ENCODE measurements at places on chromosomes 3 and 15.

- no peak for DNase-seq
Measured at GRCh38 chr15:90287101-90287500, 21.6 kb downstream of the NGRN start.

DNA sequence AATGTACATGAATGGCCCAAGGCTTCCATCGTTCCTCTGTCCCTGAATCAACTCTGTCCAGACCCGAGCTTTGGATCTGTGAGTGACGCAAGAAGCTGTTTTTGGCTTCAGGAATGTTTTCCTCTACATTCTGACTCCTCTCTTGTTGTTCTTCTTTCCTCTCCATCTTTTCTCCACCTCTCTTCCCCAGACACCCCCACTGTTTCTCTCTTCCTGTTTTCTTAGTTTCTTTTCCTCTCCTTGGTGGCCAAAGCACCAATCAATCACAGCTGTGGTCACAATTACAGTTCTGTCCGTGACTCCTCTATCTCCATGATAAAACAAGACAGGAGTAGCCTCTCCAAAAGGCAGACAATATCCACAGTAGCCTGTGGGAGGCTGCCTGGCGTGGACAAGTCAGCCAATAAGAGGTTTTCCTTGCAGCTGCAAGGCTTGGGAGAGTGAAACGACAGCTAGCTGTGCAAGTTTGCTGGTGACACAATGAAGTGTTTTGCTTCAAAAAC lies 4.9 kb upstream of the TMEM212 start:
- peak; percentile 85 for DNase-seq

DNA sequence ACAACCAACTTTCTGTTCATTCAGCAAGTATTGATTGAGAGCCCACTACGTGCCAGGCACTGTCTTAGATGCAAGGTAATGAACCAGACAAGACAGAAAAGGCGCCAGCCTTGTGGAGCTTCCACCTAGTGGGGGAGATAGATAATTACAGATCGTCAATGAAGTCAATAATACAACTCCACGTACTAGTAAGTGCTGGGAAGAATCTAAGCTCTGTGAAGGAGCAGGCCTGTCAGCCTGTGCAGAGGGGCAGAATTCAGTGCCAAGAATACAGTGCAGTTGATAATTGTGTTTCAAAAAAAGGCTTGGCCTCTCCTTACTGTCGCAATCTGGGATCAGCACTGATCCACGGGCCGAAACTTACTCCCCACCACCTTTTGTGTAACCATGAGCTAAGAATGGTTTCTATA lies 186.3 kb downstream of the FEZF2 start:
- peak; percentile 20 for DNase-seq

DNA sequence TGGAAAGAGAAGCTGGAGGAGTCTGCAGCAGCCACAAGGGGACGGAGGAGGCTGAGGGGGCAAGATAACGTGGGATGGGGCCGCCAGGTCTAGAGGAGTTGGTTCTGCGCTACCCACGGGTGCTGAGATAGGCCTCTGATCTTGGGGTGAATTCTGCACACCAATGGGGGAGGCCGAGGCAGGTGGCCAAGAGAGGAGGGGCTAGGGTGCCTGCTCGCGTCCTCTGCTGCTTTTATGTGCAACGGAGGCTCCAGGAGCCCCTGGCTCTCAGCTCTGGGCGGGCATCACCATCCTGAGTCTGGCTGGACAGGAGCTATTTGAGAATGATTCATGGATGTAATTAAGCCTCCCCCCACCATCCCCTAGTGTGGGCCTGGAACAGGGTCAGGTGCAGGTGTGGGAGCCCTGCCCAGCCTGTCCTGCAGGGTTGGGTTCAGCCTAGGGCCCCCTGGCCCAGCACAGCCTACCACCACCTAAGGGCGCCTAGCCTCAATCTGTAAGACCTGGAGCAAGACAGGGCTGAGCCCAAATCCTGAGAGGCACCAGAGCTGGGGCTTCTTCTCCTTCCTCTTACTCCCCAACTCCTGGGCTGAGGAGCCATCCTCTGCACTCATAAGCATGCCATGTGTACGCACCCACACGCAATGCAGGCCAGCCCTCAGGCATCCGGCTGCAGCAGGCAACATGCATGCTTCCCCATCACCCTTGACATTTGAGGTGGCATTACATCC lies 32.3 kb upstream of the SEMA3F start:
- no peak for DNase-seq

DNA sequence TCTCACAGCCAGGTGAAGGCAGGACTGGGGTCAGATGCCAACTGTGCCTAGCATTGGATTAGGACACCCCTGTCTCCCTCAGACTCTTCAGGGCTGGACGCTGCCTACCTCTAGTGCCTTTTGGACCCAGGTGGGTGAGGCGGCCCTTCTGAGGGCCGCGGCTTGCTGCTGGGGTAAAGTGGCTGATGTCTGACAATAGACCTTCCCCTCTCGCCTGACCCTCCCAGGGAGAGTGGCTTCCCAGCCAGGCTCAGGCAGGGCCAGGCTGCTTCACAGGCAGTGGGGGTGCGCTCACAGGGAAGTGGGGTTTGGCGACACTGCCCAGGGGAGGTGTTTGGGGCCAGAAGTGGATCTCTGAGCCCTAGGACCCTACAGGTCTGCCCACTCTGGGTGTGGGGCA lies 43.3 kb upstream of the C15orf39 start:
- no peak for DNase-seq

GRCh38 chr3:46478341-46478740 lies 13.6 kb upstream of the LTF start:
- no peak for DNase-seq

DNA sequence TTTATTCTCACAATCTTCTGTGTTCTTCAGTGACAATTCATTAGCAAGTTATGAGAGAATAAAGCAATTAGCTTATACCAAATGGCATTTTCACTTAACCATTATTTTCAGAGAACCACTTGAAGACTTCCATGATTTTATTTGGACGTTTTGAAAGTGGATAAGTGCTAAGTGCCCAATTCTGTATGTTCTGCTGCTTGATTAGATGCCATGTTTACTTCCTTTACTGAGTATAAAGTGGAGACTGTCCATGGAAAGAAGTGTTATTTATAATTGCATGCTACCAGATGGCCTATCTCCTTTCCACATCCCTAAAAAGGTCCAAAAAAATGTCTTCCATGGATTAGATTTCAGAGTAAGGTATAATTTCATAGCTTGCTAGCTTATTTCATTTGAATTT lies 69.6 kb downstream of the SUMF1 start:
- no peak for DNase-seq

GRCh38 chr15:65447145-65447544 lies 24.4 kb upstream of the IGDCC4 start:
- no peak for DNase-seq

GRCh38 chr3:124597273-124597672 lies 133.0 kb upstream of the UMPS start:
- DNase-seq, result no peak

DNA sequence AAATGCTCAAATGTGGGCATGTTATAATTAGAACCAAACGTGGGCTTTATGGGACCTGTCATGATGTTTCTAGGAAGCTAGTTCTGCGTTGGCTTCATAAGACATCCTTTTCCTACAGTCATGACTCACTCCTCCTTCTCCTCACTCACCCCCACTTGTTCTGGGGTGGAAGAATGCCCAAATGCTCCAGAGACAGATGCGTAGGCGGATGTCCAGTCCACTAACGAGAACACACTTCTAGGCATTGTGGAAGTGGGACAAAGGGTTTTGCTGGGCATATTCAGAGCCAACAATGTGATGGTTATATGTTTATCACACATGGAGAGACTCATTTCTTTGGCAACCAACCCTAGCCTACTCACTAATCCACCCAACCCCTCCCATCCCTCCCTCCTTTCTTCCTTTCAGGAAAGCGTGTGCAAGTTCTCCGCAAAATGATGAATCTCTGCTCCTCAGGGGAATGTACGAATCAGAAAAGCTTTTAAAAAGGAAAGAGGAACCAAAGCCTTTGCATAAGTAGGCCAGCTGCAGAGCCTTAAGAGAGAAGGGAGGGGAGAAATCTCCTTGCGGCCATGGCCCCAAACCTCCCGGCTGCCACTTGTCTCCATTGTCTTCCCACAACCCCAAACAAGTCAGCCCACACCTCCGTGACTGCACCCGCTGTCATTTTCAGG lies 123.0 kb upstream of the SPRED1 start:
- peak; percentile 93 for DNase-seq

DNA sequence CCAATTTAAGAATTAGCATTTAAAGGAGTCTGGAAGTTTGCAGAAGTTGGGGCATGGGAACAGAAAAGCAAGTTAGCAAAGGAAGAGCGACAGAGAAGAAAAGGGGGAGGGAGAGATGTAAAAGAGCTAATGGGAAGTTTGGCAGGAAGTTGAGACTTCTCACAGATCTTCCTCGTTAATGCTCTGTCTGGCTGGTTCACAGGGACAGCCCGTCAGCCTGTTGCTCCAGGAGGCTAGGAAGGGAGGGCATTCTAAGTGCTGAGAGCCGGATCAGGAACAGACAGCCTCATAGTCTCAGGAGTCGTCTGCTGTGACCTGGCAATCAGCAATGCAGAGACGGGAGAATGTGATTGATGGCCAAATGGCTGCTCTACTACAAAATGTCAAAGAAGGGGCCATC lies 150.3 kb downstream of the AGBL1 start:
- DNase-seq, result no peak

GRCh38 chr3:167251678-167252077 lies 128.4 kb downstream of the ZBBX start:
- no peak for DNase-seq

DNA sequence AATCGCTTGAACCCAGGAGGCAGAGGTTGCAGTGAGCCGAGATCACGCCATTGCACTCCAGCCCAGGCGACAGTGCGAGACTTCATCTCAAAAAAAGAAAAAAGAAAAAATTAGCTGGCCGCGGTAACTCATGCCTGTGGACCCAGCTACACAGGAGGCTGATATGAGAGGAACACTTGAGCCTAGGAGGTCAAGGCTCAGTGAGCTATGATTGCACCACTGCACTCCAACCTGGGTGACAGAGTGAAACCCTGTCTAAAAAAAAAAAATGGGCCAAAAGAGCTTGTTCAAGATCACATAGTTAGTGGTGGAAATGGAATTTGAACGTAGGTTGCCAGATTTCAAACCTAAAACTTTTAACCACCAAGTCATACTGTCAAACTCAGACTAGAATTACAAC lies 46.2 kb upstream of the PPP4R2 start:
- DNase-seq, result no peak

- DNase-seq, result no peak
Measured at GRCh38 chr3:134608771-134609435, 41.9 kb downstream of the KY start.

GRCh38 chr3:164417955-164418354 lies 660.3 kb downstream of the SI start:
- no peak for DNase-seq
